ENCODE measurements at places on chromosomes 1 and 21. TPM values are rescaled to one million over a fixed set of nuclear protein-coding genes. Genes with fewer than 3 reads are reported as not detected.

IFI44L gene
- polyA plus RNA-seq: 6.0 TPM

ADAMTS4 gene
- 11.2 TPM for polyA plus RNA-seq

PLEKHN1 gene
- polyA plus RNA-seq: 1.2 TPM

TMEM51 gene
- 6.2 TPM for polyA plus RNA-seq

OXCT2 gene
- not detected for polyA plus RNA-seq

C1orf141 gene
- polyA plus RNA-seq: not detected

MSH4 gene
- polyA plus RNA-seq: 0.42 TPM

KDF1 gene
- polyA plus RNA-seq: not detected

NCMAP gene
- polyA plus RNA-seq: not detected

RYR2 gene
- polyA plus RNA-seq: 4.4 TPM

PIGR gene
- polyA plus RNA-seq: not detected

TENT5C gene
- 10.0 TPM for polyA plus RNA-seq

SPRR5 gene
- polyA plus RNA-seq: not detected

AK2 gene
- 116 TPM for polyA plus RNA-seq

FBXO2 gene
- not detected for polyA plus RNA-seq

THEM5 gene
- not detected for polyA plus RNA-seq

ACKR1 gene
- not detected for polyA plus RNA-seq

EXTL2 gene
- 43.4 TPM for polyA plus RNA-seq

SEC22B gene
- polyA plus RNA-seq: 19.1 TPM

TIPRL gene
- 42.9 TPM for polyA plus RNA-seq

SPRR2E gene
- not detected for polyA plus RNA-seq

ST6GALNAC3 gene
- 12.2 TPM for polyA plus RNA-seq

AIRE gene
- polyA plus RNA-seq: 0.08 TPM

CFAP107 gene
- 0.55 TPM for polyA plus RNA-seq

ASTN1 gene
- polyA plus RNA-seq: 4.5 TPM

ETV3L gene
- not detected for polyA plus RNA-seq

TAL1 gene
- polyA plus RNA-seq: not detected

ELAPOR1 gene
- 0.45 TPM for polyA plus RNA-seq

MROH9 gene
- polyA plus RNA-seq: not detected

RHBG gene
- polyA plus RNA-seq: not detected

OR2T2 gene
- polyA plus RNA-seq: not detected

HAO2 gene
- not detected for polyA plus RNA-seq

S100A1 gene
- polyA plus RNA-seq: not detected

SEMA4A gene
- 6.2 TPM for polyA plus RNA-seq

COL11A1 gene
- 70.1 TPM for polyA plus RNA-seq

RASAL2 gene
- 19.9 TPM for polyA plus RNA-seq

All from muscle of arm (tissue), 14 donors.